ENCODE measurements at places on chromosomes 7 and 10. TPM values are rescaled to one million over a fixed set of nuclear protein-coding genes. Genes with fewer than 3 reads are reported as not detected.

The C10orf53 gene
- 5.7 TPM for polyA plus RNA-seq

The PPP1R17 gene
- 814 TPM for polyA plus RNA-seq

The NAT16 gene
- polyA plus RNA-seq = not detected

The NCF1 gene
- not detected for polyA plus RNA-seq

The NACAD gene
- polyA plus RNA-seq = 4.8 TPM

The AMPH gene
- polyA plus RNA-seq = 32.8 TPM

The PALD1 gene
- polyA plus RNA-seq = not detected

The PRKCQ gene
- 2.2 TPM for polyA plus RNA-seq

The PPIA gene
- 2,218 TPM for polyA plus RNA-seq

The FXYD4 gene
- polyA plus RNA-seq = not detected

The ATG9B gene
- polyA plus RNA-seq = 2.2 TPM

The FUOM gene
- 2.3 TPM for polyA plus RNA-seq

The FAM221A gene
- 44.1 TPM for polyA plus RNA-seq

The COL26A1 gene
- polyA plus RNA-seq = 1.7 TPM

The SLC26A5 gene
- not detected for polyA plus RNA-seq

The PI4K2A gene
- 6.8 TPM for polyA plus RNA-seq

The PAPSS2 gene
- 2.3 TPM for polyA plus RNA-seq

The CNNM1 gene
- 10.4 TPM for polyA plus RNA-seq

The ACBD7 gene
- 3.3 TPM for polyA plus RNA-seq

The PDE6C gene
- 0.09 TPM for polyA plus RNA-seq

The AS3MT gene
- 0.59 TPM for polyA plus RNA-seq

The TAS2R38 gene
- not detected for polyA plus RNA-seq

The CCL26 gene
- 2.1 TPM for polyA plus RNA-seq

The SPRN gene
- polyA plus RNA-seq = 0.73 TPM

The IDI2 gene
- polyA plus RNA-seq = not detected

The CYP3A7 gene
- not detected for polyA plus RNA-seq

The TMEM213 gene
- not detected for polyA plus RNA-seq

The GIMAP1 gene
- polyA plus RNA-seq = not detected

Data from Purkinje cell (primary cell).